Omental fat pad (tissue), 4 donors: ENCODE measurements at places on chromosomes 7 and 10.

GRCh38 chr7:20786779-20787659 lies at the start of gene SP8:
Gene SP8 (minus strand): TSS chr7:20786886. CDS start chr7:20786798, 88 bp downstream.
- DNase-seq = no peak

DNA sequence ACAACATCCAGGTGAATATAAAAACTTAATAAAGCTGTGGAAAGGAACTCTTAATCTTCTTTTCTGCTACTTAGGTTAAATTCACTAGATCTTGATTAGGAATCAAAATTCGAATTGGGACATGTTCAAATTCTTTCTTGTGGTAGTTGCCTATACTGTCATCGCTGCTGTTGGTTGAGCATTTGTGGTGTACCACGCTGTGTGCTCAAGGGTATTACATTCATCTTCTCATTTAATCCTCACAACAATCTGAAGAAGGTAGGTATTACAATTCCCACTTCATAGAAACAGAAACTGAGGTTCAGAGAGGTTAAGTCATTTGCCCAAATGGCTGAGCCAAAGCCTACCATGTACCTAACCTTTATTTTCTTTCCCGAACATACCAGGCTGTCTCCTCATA lies 39.9 kb upstream of the CC2D2B start:
- no peak for DNase-seq

GRCh38 chr10:14056610-14057332 lies 274.0 kb downstream of the FRMD4A start:
- no peak for DNase-seq

GRCh38 chr7:158238616-158239289 lies 348.9 kb downstream of the PTPRN2 start:
- DNase-seq = no peak
